ENCODE measurements at places on chromosomes 3 and 15.

- no peak for DNase-seq
Measured at GRCh38 chr3:41328926-41329325, 129.6 kb downstream of the CTNNB1 start.

DNA sequence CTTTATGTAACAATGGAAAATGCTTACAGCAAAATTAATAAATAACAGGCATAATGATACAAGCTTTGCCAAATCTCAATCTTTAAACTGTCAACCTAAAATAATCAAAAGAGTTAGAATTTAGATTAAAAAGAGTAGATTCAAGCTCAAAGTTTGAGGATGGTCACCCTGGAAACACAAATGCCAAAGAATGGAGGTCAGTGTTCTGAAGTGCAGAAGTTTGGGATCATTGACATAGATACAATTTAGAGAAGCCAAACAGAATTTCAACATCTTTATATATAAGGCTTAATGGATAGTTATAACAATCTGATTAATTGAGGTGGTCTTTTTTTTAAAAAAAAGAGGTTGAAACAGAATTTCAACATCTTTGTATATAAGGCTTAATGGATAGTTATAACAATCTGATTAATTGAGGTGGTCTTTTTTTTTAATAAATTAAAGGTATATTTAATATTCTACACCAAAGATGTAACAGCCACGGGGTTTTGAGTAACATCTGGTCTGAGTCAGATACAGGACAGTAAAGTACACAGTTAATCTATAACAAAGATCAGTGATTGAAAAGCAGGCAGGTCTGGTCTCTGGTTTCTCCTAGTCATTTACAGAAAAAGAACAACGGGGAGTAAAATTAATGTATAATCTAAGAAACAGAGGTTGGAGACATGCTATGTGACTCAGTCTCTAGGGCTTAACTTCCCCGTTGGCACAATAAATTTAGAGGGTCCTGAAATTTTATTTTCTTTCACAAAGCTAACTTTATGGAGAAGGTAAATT is 490.7 kb downstream of the GBE1 start:
- DNase-seq = no peak

GRCh38 chr3:99795573-99795972 is 22.1 kb upstream of the CMSS1 start:
- DNase-seq = no peak

DNA sequence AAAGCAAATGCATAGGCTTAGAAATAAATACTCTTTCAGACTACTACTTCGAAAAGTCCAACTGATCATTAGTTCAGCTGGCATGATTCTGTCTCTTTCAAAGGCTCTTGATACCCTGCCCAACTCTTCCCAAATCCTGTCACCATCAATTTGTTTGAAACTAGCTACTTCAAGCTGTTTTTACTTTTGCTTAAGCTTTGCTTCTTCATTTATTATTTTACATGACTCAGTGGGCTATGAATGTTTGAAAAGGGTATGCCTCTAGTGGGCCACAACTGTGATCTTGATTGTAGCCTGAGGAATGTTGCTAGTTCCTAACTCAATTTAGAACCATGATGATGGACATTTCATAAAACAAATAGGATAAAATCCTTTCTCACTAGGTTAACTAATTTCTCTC is 340.8 kb downstream of the NAALADL2 start:
- DNase-seq = no peak

DNA sequence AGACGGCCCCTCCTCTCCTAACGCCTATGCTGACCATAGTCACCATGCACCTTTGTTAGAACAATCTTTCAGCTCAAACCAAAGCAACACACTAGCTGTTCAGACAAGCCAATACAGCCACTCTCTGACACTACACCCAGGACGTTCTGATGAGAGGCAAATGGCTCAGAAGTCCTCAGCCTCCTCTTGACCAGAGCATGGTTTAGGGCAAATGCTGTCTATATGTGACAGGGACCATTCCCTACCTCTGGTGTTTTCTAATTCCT is 264.8 kb upstream of the HES1 start:
- no peak for DNase-seq

DNA sequence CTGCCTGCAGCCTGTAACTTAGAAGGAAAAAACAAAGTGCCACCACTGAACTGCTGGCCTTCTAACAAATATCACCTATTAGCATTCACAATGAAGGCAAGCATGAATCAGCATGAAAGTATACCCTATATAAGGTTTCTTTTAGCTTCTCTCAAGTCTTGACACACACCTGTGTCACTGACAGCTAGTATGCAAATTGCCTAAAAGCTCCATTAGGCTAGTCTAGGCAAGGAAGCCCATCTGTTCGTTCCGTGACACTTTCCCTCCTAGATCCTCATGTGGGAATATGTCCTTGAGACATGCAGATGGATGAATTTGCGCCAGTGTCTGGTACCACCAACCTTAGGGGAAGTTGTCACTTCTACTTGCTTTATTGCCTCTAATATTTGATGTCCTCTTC is 129.3 kb downstream of the RBMS3 start:
- DNase-seq = no peak

- DNase-seq = no peak
Measured at GRCh38 chr15:52113708-52114107, 1.1 kb upstream of the BCL2L10 start.

DNA sequence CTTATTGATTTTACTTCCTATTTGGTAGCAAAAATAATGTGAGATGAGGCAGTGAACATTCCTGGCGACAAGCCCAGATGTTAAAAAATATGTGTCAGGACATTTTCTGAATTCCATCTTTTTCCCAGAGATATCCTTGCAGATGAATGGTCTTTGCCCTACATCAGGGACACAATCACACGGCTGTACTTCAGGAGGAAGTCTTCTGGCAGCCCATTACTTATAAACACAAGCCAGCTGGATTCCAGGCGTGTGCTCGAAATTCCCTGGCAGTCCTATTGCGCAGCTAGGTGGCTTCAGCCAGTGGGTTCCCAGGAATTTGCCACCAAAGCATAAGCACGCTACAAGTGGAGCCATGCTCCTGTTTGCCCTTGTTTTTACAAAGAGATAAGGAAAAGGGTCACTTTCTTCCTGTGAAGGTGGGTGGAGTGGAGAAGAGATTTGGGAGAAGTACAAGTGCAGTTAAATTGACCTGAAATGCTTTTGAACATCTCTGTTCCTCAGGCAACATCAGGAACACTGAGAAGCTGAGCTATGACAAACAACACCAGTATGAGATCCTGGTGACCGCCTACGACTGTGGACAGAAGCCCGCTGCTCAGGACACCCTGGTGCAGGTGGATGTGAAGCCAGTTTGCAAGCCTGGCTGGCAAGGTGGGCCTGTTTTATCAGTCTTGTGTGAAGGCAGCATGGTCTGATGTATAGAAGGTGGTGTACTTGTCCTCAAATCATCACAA is 257.1 kb upstream of the TRIM42 start:
- no peak for DNase-seq

DNA sequence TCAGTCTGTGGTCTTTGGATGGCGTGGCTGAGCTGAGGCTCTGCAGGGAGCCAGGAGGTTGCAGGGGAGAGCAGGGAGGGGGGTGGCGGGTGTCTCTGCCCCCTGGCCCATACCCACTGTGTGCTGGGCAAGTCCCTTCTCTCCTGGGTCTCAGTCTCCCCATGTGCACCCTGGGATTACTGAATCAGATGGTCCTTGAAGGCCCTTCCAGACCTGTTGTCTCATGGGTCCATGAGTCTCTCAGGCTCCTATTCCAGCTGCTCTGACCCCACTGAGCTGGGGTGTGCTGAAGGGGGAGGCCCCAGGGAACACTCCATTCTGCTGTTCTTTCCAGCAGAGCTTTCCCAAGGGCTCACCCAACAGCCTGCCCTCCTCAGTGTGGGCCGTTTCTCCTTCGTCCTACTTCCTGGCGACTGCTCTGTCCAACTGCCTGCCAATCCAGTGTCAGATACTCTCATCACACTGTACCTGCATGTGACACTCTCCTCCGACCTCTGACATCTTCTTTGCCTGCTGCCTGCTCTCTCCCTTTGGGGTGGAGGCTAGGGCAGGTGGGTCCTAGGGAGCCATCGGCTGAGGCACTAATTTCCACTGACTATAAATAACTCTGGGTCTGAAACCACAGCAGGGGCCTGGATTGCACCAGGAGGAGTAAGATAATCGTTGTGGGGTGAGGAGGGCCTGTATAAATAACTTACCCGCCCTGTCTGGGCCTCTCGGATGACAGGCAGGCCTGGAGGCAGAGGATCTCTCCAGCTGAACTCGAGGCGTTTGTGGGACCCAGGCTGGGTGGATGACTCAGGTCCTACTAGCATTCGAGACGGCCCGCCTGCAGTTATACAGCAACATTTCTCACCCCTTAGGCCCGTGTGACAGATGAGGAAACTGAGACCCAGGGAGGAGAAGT is 67.1 kb downstream of the ATP2B2 start:
- no peak for DNase-seq

DNA sequence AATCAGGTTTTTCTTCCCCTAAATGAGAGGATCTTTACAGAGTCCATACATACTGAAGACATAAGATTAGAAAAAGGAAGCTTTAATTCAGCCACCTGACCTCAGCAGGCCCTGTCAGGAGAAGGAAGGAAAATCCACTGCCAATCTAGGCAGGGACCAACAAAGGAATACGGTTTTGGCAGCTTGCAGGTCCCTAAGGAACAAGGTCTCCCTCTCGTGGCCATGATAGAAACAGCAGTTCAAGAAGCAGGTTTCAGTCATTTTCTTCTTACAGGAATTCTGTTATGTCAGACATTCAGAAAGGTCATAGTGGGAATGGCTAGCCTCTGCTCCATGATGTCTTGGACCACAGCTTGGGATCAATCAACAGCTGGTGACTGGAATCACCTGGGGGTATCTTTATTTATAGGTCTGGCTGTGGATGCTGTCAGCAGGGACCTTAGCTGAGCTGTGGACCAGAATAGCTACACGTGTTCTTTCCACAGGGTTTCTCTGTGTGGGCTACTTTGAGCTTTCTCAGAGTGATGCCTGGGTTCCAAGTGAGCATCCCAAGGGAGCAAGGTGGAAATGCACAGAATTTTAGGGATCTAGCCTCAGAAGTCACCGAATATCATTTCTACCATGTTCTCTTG is 9.4 kb upstream of the CMSS1 start:
- DNase-seq = no peak

DNA sequence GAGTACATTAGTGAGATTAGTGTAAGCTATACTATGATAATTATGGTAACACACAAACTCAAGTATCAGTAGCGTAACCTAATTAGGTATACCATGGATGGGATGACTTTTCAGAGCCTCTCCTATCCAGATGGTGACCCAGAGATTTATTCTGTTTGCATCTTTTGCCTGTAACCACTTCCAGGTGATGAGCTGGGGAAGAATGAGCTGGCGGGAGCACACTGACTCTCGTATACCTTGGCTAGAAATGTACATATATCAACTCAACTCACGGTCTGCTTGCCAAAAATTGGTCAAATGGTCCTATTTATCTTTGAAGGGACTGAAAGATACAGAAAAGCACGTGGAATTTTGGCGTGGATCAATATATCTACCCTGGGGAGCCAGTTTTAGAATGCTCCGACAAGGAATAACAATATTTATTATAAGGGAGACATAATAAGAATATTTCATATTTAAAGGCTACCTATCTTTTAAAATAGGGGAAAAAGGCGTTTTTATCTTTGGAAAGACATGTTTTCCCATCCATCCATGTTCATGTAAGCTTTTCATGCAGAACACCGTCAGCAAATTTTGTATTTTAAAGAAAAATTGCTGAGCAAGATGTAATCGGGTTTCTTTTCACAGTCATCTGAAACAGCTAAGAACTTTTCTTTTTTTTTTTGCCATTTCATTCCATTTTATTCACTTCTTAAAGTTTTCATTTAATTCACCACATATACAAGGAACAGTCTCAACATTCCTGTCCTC is 502.6 kb upstream of the CBLB start:
- DNase-seq = no peak

GRCh38 chr3:10674578-10674977 is 141.4 kb upstream of the SLC6A11 start:
- DNase-seq = no peak

DNA sequence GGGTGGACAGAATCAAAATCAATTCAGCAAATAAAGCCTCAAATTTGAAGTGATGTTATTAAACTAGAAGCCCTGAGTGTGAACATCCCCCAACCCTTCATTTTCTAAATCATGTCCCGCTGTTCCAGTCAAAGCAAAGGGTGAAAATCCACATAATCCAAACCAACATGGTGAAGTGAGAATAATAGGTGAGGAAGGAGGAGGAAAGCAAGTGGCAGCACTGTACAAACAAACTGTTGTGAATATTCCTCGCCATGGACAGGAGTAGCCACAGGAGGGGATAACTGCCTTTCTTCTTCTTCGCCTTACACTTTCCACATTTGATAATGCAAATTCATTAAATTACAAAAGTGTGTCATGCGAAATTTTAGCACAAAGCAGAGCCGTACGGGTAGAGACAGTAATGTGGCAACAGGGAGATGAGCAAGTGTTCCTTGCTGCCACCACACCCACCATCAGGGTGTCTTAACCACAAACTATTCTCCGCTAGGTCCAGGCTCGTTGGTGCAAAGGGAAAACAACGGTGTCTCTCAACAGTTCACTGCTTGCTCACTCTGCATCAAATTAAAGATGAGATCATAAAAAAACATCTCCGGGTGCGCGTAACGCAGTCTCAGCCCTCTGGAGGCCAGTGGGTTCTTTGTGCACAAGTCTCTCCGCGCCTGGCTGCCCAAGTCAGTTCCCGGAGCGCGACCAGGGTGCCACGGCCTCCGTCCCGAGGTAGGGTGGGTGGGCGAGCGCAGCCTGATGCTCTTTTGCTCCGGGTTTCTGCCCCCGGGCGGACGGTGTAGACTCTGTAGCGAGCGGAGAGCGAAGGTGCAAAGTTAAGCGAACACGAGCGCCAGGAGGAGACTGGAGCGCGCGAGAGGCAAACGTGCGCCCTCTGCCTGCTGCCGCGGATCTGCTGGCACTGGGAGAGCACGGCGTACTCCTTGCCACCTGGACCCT is 6.7 kb downstream of the EPHA3 start:
- DNase-seq = peak; percentile 90

- DNase-seq = no peak
Measured at GRCh38 chr3:173044998-173045397, 96.0 kb downstream of the SPATA16 start.

GRCh38 chr3:59372346-59372745 is 322.5 kb upstream of the CFAP20DC start:
- no peak for DNase-seq

DNA sequence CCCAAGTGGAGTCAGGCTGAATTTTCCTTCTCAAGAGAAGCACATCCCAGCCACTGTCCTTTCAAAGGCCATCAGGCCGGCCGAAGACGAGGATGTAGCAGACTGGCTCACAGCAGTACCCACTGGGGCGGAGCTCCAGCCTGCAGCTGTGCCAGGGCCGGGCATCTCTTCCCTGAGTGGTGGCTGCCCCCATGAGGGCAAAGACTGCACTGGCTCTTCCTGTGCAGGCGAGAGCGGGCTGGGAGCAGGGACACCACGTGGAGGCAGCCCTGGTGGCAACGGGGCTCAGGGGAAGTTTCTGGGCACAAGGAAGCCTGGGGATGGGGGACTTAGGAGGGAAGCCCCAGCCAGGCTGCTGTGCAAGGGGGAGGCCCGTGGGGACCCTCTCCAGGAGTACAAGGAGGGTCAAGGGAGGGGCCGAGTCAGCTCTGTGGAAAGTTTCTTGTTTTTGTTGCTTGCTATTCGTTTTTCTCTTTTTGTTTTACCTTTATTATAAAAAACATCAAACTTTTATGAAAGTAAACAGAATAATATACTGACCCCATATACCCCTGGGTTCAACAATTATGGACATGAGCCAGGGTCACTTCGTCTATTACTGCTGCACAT is 66.1 kb downstream of the RPN1 start:
- DNase-seq = peak; percentile 84

Data from upper lobe of left lung (tissue), 6 donors.